ENCODE measurements at places on chromosomes 5 and 9.

- no peak for DNase-seq
Observed at GRCh38 chr9:5518937-5519319, 8.6 kb downstream of the PDCD1LG2 start.

DNA sequence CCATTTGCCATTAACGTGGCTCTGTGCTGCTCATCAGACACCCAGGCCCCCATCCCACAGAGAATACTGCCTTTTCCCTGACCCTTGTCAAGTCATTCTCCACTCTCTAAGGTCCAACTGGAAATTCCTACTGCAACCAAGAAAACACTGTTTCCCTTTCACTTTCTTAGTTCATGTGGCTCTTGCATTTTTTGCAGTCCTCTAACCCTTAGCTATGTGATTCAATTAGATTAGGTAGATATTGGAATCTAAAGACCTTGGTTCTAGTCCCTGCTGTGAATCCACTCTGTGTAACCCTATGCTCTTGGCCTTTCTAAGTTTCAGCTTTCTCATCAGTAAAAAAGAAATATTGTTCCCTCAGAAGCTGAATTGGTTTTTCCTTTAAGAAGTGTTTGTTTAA lies 649.4 kb downstream of the CCDC171 start:
- no peak for DNase-seq

DNA sequence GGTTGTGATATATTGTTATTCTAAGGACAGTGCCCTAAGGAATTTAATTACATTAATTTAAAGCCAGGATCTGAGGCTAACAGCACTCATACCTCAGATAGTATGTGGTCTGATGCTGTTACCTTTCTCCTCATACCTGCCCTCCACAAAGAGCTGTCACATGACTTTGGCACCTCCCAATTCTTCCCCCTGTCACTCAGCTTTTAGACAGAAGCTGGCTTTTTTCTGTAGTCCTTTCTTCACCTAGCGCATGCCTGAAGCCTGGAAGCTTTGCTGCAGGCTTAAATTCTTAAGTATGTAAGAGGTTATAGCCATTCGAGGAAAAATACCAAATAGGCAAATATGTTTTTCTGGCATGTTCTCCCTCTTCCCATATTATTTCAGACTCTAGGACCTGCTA lies 61.0 kb upstream of the ADAMTS19 start:
- DNase-seq: no peak

GRCh38 chr5:5231576-5231975 lies 91.4 kb downstream of the ADAMTS16 start:
- DNase-seq: no peak

GRCh38 chr5:133106761-133107572 lies 55.2 kb downstream of the HSPA4 start:
- peak; percentile 23 for DNase-seq

- DNase-seq: no peak
Observed at GRCh38 chr5:179542170-179542569, 8.2 kb upstream of the RUFY1 start.

DNA sequence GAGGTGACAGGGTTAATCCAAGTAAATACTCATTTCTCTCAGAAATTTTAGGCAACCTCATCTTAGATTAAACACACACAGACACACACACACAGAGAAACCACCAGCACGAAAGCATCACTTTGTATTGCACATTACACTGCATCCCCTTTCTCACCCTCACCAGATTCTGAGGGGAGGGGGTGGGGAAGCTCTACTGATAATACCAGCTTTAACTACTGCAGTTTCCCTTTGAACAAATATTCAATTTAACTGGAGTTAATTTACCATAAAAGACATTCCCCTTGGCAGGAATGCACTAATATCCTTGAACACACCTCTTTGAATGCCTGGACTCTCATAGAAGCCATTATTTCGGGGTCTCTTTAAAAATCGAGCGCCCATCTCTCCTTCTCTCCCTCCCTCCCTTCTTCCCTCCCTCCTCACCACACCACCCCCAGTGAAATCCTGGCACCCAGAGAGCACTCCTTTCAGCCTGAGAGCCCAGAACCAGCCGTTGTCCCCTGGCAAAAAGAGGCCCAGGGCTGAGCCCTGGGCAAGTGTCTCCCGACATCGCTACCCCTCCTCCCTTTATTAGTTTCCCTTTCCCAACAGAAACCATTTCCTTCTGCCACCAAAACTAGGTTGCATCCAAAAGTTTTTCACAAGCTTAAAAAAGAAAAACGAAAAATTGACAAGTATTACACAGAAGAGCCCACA lies 2.8 kb upstream of the NFIB start:
- DNase-seq: no peak

DNA sequence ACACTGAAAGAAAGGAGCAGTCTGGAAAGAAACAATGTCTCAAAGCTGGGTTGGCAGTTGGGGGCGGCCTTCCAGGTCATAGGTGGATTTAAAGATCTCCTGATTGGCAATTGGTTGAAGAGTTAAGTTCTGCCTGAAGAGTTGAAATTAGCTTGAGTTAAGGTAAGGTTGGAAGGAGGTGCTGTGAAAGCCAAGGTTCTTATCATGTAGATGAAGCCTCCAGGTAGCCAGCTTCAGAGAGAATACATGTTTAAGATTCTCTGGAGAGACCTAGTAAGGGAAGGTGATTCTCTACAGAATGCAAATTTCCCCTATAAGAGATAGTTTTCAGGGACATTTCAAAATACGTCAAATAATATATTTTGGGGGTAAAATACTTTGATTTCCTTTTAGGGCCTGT lies 387.1 kb downstream of the TMEM232 start:
- DNase-seq: no peak

DNA sequence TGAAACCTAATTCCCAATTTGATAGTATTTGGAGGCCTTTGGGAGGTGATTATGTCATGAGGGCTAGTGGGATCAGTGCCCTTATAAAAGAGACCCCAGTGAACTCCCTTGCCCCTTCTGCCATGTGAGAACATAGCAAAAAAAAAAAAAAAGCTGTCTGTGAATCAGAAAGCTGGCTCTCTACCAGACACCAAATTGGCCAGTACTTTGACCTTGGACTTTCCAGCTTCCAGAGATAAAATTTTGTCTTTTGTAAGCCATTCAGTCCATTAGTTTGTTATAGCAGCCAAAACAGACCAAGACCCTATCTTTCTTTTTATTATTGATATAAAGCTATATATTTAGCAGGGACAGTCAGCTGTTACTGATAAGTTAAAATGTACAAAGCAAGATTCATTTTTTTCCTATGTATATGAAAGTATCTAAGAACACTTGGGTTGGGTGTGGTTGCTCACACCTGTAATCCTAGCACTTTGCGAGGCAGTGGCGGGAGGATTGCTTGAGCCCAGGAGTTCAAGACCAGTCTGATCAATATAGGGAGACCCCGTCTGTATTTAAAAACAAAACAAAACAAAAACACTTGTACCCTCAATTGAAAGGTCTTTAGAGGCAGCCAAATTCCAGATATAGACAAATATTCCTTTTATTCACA lies 8.1 kb upstream of the C5orf24 start:
- DNase-seq: no peak

GRCh38 chr5:141701360-141702119 lies 19.5 kb upstream of the ARAP3 start:
- no peak for DNase-seq

- no peak for DNase-seq
Observed at GRCh38 chr5:148152781-148153180, 15.6 kb upstream of the SPINK14 start.

DNA sequence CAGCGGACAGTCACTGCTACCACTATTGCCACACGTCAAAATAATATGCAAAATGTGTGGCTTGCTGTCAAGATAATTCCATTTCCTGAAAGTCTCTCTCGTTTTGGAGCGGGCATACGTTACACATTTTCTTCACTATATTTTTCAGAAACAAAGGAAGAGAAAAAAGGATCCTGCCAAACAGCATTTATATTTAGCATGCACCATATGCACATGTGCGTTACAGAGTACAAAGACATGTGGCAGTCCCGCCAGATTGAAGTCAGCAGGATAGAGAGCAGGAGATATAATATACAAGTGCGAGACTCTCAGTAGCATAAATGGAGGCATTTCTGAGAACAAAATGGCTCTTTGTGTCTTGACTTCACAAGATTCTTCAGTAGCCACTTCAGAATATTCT lies 221.6 kb upstream of the KIF2A start:
- no peak for DNase-seq

- no peak for DNase-seq
Observed at GRCh38 chr5:14944996-14945395, 73.4 kb upstream of the ANKH start.

DNA sequence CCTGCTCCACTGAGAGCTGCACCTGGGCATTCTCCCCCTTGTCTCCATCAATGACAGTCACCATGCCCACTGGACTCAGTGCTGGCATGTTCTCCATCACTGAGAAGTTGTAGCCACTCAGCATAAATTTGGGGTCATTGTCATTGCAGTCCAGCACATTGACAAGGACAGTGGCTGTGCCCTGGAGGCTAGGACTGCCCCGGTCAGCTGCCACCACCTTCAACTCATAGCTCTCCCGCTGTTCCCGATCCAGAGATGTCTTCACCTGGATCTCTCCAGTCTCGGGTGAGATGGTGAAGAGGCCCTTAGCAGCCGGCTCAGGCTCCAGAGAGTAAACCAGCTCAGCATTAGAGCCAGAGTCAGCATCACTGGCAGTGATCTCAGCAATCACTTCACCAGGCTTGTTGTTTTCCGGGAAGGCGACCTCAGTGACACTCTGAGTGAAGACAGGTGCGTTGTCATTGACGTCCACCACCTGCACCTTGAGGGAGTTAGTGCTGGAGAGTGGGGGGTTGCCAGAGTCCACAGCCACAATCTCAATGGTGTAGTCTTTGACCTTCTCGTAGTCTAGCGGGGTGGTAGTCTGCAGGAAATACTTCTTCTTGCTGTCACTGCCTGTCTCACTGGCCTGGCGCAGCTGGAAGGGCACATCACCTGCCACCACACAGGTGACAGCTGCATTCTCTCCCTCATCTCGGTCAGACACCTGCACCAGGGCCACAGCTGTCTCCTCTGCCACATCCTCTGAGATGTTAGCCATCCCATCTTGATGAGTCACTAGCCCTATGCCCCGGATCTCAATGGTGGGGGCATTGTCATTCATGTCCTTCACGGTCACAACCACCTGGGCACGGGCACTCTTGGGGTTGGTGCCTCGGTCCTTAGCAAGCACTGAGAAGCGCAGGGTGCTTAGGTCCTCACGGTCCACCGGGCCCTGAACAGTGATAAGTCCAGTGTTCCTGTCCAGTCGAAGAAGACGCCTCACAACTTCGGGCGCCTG lies 13.5 kb downstream of the PCDH1 start:
- no peak for DNase-seq

DNA sequence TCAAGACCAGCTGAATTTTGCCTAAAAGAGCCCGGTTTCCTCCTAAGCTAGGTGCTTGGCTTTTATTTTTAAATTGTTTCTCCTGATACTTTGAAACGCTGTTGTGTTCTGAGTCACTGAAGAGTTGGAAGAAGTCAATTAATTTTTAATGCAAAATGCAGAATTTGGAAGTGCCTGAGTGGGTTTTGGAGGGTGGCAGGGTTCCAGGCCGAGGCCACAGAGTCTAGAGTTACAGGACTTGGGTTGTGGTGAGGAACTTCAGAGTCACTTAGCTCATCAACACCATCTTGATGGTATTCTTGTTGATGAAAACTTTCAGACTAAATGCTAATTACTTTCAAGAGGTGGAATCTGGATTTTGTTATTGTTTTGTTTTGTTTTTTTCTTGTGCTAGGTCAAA lies 130.6 kb downstream of the PDZD2 start:
- DNase-seq: no peak

DNA sequence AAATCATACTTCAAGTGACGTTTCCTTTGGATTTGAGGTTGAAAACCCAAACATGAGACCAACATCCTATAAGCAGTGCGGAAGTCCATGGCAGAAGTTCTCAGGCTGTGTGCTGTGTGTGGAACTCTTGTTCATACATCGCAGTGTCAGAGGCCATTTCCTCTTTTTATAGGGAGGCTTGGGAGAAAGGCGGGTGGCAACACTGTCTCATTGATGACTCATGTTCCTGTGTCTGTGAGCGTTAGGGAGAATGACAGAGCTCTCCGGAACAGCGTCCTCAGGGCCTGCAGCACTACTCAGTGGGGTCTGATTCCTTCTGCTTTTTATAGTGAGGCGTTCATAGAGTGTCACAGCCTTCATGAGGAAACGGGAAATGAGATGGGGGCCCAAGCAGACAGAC lies 98.8 kb upstream of the BASP1 start:
- no peak for DNase-seq

GRCh38 chr5:156815988-156816599 lies 34.0 kb upstream of the PPP1R2B start:
- no peak for DNase-seq

DNA sequence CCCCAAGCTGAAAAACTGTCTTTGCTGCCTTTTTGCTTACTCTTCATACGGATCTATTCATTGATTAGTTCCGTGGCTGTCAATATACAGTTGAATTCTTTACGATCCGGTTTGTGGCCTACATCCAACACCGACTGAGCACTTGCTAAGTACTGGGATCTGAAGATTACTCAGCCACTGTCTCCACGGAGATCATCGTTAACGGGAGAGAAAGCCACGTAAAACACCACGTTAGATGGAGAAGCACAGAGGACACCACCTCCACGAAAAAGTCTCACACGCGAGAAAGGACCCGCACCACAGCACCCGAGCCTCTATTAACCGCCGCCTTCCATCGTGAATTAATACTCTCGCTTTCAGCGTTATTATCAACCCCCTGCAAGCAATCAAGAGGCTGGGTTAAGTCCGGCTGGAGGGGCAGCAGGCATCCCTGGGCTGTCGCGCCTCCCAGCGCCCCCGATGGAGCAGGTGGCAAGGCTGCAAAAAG lies 650 bp downstream of the ELP1 start:
- no peak for DNase-seq

- DNase-seq: no peak
Observed at GRCh38 chr9:73038613-73039012, 85.8 kb upstream of the ALDH1A1 start.

- peak; percentile 17 for DNase-seq
Observed at GRCh38 chr9:120950421-120951388, 24.1 kb upstream of the TRAF1 start.

DNA sequence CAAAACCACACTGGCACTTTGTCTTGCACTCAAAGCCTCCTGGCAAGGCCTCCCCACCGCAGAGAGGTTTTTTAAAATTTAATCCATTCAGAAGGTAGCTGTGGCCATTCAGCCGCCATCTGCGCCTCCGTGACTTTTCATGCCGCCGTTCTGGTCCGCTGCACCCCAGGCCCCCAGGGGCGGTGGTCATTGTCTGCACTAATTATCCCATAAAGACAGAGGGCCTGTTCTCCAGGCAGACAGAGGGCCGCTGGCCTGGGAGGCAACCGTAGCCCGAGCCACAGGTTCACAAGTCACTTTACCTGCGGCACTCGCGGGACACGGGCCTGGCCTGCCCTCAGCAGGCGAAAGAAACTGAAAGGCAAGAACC lies 49.4 kb downstream of the EXD3 start:
- DNase-seq: no peak

DNA sequence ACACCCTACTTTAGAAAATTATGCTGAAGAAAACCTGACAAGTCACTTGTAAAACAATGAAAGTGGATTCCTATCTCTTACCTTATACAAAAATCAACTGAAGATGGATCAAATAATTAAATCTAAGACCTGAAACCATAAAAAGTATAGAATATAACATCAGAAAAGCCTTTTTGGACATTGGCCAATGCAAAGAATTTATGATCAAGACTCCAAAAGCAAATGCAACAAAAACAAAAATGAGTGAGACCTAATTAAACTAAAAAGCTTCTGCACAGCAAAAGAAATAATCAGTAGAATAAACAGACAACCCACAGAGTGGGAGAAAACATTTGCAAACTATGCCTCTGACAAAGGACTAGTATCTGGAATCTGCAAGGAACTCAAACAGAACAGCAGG lies 303.0 kb upstream of the CDH9 start:
- no peak for DNase-seq

GRCh38 chr5:143418140-143418866 lies 14.8 kb upstream of the NR3C1 start:
- DNase-seq: no peak

- DNase-seq: no peak
Observed at GRCh38 chr5:179191506-179192184, 131.5 kb downstream of the ZNF354C start.
